Psoas muscle (tissue), 8 donors: ENCODE measurements at places on chromosomes 5 and 9. TPM values are rescaled to one million over a fixed set of nuclear protein-coding genes. Genes with fewer than 3 reads are reported as not detected.

DNA sequence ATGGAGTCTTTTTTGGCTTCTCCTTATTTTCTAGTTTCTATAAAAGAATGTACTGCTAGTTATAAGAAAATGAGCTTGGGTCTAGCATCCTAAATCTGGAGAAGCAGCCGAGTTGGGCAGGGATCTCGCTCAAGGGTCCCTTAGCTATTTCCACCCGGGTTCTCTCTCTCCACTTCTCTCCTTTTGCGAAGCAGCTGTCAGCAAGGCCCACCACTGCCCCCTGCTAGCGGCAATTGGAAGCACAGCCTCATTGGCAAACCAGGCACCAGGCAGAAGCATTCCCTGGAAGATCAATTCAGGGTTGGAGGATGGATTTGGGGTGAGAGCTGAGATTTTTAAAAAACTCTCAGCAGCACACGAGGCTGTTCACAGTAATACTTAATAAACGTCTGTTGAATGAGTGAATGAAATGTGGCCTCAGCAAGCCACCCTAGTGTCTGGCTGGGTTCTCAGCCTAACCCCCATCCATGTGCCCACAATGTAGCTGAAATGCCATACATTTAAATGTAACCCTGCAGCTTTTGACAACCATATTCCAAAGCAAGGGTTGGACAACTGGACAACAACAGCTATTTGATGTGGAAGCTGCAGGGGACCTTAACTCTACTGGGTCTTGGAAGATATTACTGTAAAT, 34.6 kb upstream of the TNIP1 start:
- peak; percentile 75 for DNase-seq

DNA sequence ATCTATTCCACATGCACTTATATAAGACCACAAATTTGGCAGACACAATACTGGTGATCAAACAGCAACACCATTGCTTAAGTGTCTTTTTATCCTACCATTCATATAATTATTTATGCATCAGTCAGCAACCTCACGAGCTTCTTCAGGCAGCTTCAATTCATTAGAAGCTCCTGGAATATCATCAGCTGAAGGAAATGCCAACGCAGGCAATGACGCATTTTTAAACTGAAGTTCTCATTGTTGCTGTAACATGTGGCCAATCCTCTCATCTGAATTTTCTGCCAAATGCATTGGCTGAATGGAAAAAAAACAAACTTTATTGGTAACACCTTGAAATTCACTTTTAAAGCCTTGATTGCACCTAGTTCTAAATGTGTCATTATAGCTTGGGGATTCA, 376.4 kb upstream of the RGMB start:
- DNase-seq = no peak

GRCh38 chr5:75053304-75054133, 1.2 kb upstream of the GCNT4 start:
- peak; percentile 80 for DNase-seq

- DNase-seq = no peak
Observed at GRCh38 chr5:135307143-135307903, 91.7 kb downstream of the MACROH2A1 start.

- DNase-seq = no peak
Observed at GRCh38 chr9:138122201-138122600, 244.6 kb downstream of the CACNA1B start.

GRCh38 chr9:131048332-131048731, 39.4 kb downstream of the LAMC3 start:
- DNase-seq = no peak

GRCh38 chr5:118580949-118581348, 407.4 kb downstream of the DTWD2 start:
- no peak for DNase-seq

GRCh38 chr9:88988796-88989641, 2.2 kb upstream of the S1PR3 start:
- DNase-seq = no peak

GRCh38 chr5:150148117-150148927, 7.3 kb downstream of the PDGFRB start:
- no peak for DNase-seq

DNA sequence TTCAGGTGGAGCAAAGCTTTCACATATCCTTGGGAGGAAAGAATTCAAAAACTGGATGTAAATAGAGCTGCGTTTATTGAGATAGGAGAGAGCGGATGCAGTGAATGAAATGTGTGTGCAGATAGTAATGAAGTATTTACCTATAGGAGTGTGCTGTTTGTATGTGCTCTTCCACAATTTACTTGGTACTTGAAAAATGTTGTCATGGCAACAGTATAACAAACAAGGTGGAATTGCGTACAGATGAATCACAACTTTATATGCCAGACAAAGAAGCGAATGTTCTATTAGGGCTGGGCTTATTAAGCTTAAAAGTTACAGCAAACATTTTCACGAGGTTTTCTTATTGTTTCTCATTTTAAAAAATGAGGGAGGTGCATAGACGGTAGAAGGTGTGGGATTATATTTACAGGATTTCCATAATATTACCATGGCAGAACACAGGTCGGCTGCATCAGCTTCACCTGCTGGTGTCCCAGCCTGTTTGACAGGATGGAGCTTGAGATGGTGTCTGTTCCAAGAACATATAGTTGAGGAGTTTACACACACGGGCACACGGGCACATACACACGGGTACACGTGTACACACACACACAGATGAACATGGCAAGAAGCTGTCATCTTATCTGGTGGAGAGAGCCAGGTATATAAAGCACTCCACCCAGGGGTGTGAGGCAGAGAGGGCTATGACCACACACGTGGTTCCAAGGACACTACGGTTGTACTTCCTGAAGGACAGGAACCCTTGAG, 155.7 kb downstream of the RMI1 start:
- DNase-seq = no peak

GRCh38 chr5:142545650-142546322, 140.1 kb downstream of the FGF1 start:
- DNase-seq = no peak

- no peak for DNase-seq
Observed at GRCh38 chr5:10645146-10645545, 81.3 kb downstream of the ANKRD33B start.

DNA sequence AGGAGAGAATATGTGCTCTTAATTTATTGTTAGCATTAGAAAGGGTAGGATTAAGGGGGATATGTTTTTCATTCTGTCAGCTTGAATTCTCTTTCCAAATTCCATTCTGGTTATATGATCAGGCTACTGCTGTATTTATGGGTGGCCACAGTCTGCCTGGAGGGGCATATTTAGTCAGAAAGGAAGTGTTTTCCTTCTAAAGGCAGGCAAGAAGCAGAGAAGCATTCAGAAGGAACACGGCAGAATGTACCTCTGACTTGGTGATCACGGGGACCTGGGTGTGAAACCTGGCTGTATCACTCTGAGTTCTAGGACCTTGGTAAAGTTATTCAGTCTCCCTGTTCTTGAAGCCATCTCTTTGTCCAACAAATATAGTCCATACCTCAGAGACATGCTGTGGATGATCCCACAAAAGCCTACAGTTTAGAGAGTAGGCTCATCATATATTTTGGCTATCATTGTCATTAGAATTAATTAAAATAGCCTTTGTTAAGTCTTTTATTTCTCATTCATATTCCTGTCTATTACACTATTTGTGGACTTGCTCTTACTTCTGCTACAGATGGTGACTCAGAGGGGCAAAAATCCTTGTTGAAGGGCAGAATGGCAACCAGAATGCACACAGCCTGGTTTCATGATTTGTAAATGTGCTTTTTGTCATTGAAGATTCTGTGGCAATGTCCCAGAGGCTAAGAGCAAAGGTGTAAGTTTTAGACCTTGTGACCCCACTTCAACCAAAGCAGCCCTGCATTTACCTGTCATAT, 2.7 kb downstream of the TNC start:
- DNase-seq = no peak

- peak; percentile 95 for DNase-seq
Observed at GRCh38 chr9:89878687-89879086, 273.9 kb downstream of the GADD45G start.

GRCh38 chr9:8872802-8873201, 1073.2 kb upstream of the DMAC1 start:
- DNase-seq = no peak

- DNase-seq = no peak
Observed at GRCh38 chr5:84709075-84709474, 324.4 kb upstream of the EDIL3 start.

GRCh38 chr9:95991326-95991725, 115.8 kb downstream of the ERCC6L2 start:
- no peak for DNase-seq

DNA sequence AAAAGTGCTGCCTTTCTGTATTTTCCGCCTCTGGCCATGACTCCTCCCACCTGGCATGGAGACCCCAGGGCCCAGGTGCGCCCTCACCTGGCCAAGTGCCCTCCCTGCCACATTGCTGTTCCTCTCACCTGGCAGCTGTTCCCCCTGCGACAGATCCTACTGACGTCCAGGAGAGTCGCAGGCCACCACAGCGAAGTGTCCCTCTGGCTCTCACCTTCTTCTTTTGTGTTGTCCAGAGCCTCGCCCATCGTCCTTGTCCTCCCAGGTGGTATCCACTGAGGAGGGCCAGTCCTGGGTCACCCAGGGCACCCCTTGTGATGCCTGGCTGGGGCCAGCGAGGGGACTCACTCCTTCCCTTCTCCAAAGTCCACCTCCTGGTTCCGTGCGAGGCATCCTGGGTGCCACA, 2.6 kb downstream of the NKD2 start:
- DNase-seq = peak; percentile 37

- no peak for DNase-seq
Observed at GRCh38 chr5:160792732-160793529, 59.1 kb downstream of the ATP10B start.

DNA sequence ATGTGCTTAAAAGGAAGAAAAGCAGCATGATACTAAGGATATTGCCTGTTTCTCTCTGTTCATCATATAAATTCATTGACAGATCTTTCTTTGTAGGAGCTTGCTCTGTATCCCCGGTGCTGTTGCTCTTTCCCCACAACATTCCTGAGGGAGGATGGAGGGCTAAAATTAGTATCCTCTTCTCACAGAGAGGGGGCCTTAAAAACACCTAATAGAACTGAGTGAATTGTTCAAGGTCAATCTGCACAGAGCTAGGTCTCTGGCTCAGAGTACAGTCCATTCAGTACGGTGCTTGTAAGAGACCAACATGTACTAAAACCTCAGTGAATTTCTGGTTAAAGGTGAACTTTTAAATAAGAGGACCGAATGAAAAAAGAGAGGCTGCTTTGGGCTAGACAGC, 88.7 kb downstream of the PALM2AKAP2 start:
- DNase-seq = no peak

DNA sequence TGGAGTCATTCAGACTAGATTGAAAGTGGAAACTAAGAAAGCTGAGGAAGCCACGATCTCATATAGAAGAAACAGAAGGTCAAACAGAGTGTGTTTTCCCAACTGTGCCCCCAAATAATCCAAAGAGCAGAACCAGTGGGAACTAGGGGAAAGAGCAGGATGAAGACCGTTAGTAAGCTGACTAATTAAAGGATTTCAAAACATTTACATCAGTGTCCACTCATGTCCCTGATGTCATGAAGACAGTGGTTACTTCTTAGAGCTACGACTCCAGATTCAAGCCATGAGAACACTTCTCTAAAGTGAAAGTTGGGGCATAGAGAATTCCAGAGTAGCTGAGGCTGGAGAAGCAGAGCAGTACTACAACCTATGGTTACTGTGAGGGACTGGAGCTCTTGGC, 119.6 kb upstream of the SLC12A2 start:
- DNase-seq = no peak

DNA sequence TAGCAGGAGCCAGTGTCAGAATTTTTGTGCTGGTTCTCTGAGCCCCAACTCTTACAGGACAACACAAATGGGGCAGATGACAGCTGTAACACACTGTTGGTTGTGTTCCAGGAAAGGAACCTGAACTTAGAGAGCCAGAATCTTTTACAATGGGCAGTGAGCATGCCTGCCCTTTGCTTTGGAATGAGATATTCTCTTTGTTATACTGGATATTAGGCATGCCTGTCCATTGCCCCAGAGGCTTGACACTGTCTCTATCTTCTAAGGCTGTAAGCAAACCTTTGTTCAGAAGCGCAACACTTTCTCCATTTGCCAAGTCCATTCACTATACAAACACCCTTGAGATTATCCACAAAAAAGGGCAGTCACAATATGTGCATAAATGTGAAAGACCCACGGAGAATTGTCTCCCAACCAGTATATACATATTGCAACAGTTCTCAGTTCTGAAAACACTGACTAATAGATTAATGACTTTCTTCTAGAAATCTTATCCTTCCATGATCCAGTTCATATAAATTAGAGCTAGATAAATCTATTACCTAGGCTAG, 26.3 kb upstream of the CEP120 start:
- no peak for DNase-seq

GRCh38 chr9:76269789-76270188, 124.4 kb downstream of the RFK start:
- DNase-seq = no peak

DNA sequence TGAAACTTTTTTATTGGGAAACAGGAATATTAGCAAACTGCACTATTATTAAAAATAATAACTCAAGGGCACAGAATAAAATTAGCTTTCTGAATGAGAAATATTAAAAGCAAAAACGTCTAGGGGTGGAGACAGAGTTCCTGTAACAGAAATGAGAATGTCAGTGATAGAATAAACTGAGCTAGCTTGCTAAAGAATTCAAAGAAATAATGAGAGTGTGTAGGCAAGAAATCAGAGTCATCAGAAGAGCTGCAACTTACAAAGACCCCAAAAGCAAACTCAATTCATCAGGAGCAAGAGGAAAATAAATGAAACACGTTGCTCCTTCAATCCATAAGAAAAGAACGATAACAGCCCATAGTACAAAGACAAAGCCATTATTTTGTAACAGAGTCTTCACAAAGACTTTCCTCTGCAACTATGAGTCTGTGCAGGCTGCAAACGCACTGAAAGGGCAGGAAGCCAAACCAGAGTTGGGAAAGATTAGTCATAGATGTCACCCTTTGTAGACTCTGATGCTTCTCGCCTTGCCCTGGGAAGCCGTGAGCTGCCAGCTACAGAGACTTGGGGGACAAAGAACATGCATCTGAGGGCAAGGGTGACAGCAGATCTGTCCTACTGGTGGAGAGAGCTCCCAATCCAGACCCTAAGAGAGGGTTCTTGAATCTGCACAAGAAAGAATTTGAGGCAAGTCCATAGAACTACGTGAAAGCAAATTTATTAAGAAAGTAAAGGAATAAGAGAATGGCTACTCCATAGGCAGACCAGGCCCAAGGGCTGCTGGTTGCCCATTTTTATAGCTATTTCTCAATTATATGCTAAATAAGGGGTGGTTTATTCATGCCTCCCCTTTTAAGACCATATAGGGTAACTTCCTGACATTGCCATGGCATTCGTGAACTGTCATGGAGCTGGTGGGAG, 40.8 kb downstream of the SHC3 start:
- DNase-seq = peak; percentile 45

NDST1 gene
- 13.2 TPM for polyA plus RNA-seq

FST gene
- 2.4 TPM for polyA plus RNA-seq

ZNF367 gene
- polyA plus RNA-seq = 1.0 TPM

SLC36A2 gene
- 2.7 TPM for polyA plus RNA-seq

MYOT gene
- 94.2 TPM for polyA plus RNA-seq

FAM78A gene
- polyA plus RNA-seq = 5.3 TPM

SPATA31C1 gene
- not detected for polyA plus RNA-seq

PGGT1B gene
- 5.4 TPM for polyA plus RNA-seq

IL7R gene
- polyA plus RNA-seq = 0.23 TPM

COL15A1 gene
- 3.7 TPM for polyA plus RNA-seq

OSMR gene
- polyA plus RNA-seq = 3.3 TPM

ZNF883 gene
- polyA plus RNA-seq = 1.4 TPM

RFX3 gene
- 0.38 TPM for polyA plus RNA-seq

TBCA gene
- 209 TPM for polyA plus RNA-seq

PCDHGB4 gene
- polyA plus RNA-seq = 0.52 TPM

PAIP2 gene
- 252 TPM for polyA plus RNA-seq

NEURL1B gene
- polyA plus RNA-seq = 9.7 TPM

ASPN gene
- 1.2 TPM for polyA plus RNA-seq

C9 gene
- polyA plus RNA-seq = not detected
